ENCODE measurements at places on chromosomes 16 and 17.
A peak's percentile ranks its signal among the peaks of the same experiment; 100 is the strongest.

GRCh38 chr17:40417258-40417608 is 463 bp downstream of the TOP2A start:
- peak; percentile 56 for DNase-seq

GRCh38 chr17:60623415-60623814 is 23.4 kb downstream of the PPM1D start:
- DNase-seq: no peak

DNA sequence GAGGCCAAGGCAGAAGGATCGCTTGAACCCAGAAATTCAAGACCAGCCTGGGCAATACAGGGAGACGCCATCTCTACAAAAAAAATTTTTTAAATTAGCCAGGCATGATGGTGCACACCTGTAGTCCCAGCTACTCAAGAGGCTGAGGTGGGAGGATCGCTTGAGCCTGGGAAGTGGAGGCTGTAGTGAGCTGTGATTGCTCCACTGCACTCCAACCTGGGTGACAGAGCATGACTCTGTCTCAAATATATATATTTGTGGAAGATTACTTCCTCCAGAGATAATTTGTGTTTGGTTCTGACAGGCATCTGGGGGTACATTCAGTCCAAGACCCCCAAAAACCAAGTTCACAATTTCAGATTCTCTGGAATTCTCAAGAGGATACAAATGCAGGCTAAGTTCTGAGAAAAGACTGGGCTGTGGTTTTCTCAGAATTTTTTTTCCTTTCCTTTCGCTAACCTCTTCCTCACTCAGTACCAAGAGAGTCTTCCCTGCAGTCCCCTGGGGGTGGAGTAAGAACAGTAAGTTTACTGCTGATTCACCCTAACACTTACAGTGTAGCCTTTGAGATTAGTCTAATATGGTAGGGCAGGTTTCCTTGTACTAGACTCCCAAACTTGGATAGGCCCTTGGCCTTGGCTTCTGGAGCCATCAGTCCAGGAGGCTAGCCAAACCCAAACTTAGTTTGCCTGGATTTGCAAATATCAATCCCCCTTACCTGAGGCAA is 15.1 kb downstream of the GSDMB start:
- DNase-seq: no peak

DNA sequence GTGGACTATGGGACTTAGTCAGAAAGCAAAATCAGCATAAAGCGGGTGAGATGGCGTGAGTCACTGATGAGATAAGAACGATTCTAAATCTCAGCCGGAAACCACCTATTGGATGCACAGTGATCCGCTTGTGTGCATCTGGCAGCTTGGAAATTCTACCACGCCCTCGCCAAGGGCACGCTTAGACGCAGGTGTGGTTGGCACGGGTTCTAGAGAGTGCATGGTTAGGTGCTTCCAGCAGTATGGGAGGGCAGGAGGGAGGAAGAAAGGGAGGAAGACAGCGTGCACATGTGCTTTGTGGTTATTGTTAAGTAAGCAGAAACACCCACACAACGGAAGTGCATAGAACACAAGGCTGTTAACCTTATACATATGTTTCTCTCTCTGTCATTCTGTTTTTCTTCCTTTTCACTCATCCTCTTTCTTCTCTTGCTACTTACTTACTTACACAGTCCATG is 374.0 kb upstream of the ASIC2 start:
- DNase-seq: peak; percentile 17

- DNase-seq: no peak
Measured at GRCh38 chr16:15601212-15601879, 41.6 kb downstream of the MARF1 start.

DNA sequence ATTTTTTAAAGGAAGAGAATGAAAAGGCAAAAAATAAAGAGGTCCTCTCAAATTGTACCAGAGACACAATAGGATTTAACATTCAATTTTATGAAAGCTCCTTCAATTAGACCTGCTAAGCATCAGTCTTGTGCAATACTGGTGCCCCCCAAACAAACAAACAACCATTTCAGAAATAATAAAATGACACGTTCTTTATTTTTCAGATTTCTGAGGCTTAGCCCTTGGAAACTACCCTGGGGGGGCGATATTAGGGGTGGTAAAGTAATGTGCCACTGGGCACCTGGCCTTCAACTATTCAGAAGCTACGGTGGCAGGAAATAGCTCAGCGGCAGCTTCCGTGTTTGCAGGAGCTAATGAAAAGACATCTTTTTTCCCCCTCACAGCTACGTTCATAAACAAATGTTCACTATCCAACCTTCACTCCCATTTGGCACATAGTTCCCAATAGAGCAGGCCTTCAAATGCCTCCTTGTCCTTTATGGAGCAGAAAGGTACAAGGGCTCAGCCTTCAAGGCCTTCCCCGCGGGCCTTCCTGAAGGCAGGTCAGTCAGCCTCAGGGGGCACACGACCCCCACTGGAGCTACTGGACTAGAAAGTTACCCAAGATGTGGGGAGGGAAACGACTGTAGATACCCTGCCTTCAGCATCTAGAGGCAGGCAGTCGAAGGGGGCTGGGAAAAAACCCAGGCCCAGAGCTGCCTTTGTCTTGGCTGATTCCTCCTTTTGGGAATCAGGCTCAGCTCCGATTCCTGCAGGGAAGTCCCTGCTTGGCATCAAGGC is 44.1 kb downstream of the TBX4 start:
- DNase-seq: no peak

GRCh38 chr17:65359016-65359415 is 202.4 kb downstream of the AXIN2 start:
- no peak for DNase-seq

Measured in HT-29 (cell line).